ENCODE measurements at places on chromosomes 12 and 14.

DNA sequence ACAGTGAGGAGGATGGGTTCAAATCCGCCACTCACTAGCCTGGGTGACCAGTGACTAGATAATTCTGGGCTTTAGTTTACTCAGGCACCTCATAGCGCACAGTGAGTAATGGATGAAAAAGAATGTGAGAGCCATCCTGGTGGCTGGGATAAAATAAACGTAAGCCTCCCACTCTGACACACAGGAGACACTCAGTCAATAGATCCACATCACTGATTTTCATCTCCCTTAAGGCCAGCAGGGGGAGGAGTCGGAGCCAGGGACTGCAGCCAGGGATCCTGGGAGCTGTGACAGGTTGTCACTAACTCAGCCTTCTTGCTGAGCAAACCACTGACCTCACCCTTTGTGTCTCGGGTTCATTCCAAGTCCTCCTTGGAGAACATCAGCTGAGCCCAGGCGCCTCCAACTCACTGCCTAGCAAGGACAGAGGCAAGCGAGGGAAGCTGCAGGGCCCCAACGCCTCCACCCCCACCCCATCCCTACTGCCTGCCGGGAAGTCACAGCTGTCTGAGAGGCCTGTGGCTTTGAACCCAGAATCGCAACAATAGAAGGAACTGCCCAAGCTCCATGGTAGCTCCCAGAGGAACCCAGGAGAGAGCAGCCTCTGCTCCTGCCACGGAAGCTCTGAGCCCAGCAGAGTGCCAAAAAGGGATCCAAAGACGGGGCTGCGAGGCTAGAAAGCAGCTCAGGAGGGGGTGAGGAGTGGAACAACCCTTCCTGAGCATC is 30.7 kb downstream of the PXN start:
- H3K27ac ChIP-seq, result no peak overlapping the region
- DNase-seq, result no peak
- no peaks in the 10 kb centered on the region for H3K27me3 ChIP-seq
- H3K4me1 ChIP-seq, result peaks cover 65% of the 10 kb centered on the region
- H3K4me3 ChIP-seq, result no peak overlapping the region

DNA sequence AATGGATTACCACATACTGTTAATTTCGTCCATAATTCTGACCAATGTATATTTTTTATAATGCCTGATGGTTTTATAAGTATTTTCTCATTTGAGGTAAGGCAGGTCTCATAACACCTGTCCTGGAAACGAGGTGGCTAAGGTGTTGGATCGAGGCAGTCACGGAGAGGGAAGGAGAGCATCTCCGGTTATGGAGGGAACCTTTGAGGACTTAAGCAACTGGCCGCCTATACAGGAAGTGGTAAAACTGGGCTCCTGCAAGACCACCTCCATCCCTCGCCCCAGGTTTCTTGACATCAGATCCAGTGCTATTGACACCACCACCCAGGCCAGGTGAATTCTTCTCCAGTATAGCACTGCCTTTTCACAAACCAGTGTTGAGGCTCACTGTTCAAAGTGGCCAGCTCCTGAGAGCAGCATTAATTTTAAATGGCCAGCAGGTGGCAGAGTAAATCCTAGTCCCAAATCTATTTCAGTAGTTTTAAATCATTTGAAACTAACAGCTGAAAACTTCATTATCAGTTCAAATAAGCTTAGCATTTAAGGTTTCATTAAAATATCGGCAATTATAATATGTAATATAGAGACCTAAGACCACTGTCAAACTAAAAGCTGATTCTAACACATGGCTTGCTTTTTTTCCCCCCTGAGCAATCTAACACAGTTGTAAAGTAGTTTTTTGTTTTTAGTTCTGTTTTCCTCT is 100.8 kb downstream of the PPM1A start:
- H3K27ac ChIP-seq, result no peak overlapping the region
- no peaks in the 10 kb centered on the region for H3K36me3 ChIP-seq
- no peak overlapping the region for H3K4me3 ChIP-seq
- H3K4me1 ChIP-seq, result no peaks in the 10 kb centered on the region
- no peak for DNase-seq

- H3K27me3 ChIP-seq, result no peaks in the 10 kb centered on the region
- no peaks in the 10 kb centered on the region for H3K36me3 ChIP-seq
- no peak overlapping the region for H3K4me3 ChIP-seq
- H3K4me1 ChIP-seq, result peaks cover 2% of the 10 kb centered on the region
- no peak for DNase-seq
Measured at GRCh38 chr12:117032593-117033381, 66.4 kb downstream of the TESC start.

DNA sequence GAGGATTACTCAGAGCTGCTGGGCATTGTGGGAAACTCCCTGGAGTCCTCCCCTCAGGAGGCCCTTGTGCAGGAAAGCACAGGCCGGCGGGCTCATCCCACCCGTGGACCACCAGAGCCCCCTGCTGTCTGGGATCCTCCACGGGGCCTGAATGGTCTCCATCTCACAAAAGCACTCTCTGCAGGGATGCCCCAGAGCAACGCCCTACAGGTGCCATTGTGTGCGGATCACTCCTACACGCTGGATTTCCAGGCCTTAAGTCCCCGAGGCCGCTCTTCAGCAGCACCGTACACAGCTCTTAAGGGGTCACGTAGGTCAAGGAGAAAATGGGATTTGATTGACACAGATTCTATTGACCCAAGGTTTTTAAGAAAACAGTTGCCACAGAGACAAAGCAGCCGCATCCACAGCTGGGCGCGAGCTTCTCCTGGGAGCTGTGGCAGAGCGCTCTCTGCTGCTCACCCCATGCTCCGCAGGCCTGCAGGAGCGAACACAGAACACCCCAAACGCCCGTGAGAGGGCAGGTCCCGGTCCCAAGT is 36.7 kb upstream of the RIMBP2 start:
- no peak overlapping the region for H3K27ac ChIP-seq
- peaks cover 8% of the 10 kb centered on the region for H3K36me3 ChIP-seq
- H3K4me1 ChIP-seq, result peaks cover 14% of the 10 kb centered on the region

- no peaks in the 10 kb centered on the region for H3K36me3 ChIP-seq
- no peak overlapping the region for H3K4me3 ChIP-seq
- no peak for DNase-seq
- peaks cover 3% of the 10 kb centered on the region for H3K4me1 ChIP-seq
- H3K27ac ChIP-seq, result no peak overlapping the region
Measured at GRCh38 chr14:101626331-101626730, 65.0 kb downstream of the DIO3 start.

GRCh38 chr14:32109676-32110547 is 32.8 kb downstream of the ARHGAP5 start:
- H3K4me3 ChIP-seq, result no peak overlapping the region
- peaks cover 17% of the 10 kb centered on the region for H3K36me3 ChIP-seq
- no peak overlapping the region for H3K27ac ChIP-seq
- H3K4me1 ChIP-seq, result peaks cover 7% of the 10 kb centered on the region
- no peaks in the 10 kb centered on the region for H3K27me3 ChIP-seq
- no peak for DNase-seq

- no peaks in the 10 kb centered on the region for H3K27me3 ChIP-seq
- no peaks in the 10 kb centered on the region for H3K36me3 ChIP-seq
Measured at GRCh38 chr12:57124261-57124877, 3.9 kb upstream of the LRP1 start.

- H3K4me1 ChIP-seq, result no peaks in the 10 kb centered on the region
- no peak for DNase-seq
- no peak overlapping the region for H3K27ac ChIP-seq
- no peaks in the 10 kb centered on the region for H3K36me3 ChIP-seq
- H3K27me3 ChIP-seq, result peaks cover 37% of the 10 kb centered on the region
Measured at GRCh38 chr12:102300824-102301461, 103.3 kb upstream of the PMCH start.

- H3K4me1 ChIP-seq, result peaks cover 16% of the 10 kb centered on the region
- no peak for DNase-seq
- H3K27me3 ChIP-seq, result no peaks in the 10 kb centered on the region
Measured at GRCh38 chr12:111978545-111978944, 34.4 kb downstream of the TMEM116 start.

- H3K27me3 ChIP-seq, result no peaks in the 10 kb centered on the region
- H3K4me1 ChIP-seq, result peaks cover 4% of the 10 kb centered on the region
- H3K36me3 ChIP-seq, result peaks cover 1% of the 10 kb centered on the region
- H3K27ac ChIP-seq, result no peak overlapping the region
- DNase-seq, result no peak
- H3K4me3 ChIP-seq, result no peak overlapping the region
Measured at GRCh38 chr14:98466807-98467206, 805.2 kb downstream of the BCL11B start.

DNA sequence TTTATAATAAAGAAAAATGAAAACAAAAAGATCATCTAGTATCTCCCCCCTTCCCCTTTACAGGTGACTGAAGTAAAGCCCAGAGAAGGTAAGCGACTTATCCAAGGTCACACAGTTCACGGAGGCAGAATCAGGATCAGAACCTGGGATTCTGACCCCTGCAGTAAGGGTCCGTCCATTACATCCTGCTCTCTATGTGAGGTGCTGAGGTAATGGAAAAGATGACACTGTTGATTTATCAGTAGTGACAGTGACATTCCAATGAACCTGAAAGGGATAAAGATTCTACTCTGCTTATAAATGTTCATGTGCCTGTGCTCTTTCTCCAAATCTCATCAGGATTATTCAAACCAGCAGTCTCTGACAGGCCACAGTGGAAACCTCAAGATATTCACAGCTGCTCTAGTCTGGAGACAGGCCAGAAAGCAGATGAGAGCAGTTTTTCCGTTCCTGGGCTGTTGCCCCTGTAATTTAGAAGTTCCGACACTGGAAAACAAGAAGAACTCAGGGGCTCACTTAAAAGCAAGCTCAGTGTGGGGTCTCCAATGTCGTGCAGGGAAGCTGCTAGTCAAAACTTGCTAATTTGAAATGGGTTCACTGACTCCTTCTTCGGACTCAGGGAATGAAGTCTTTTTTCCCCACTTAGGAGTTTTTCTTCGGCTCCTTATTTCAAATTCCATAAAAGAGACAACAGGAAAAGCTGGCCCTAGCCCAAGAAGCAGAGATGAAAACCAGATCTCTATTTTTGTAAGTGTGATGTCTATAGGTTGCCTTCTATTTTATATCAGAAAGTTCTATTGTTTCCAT is 131.8 kb upstream of the EEA1 start:
- peak overlapping the region; percentile 59 for H3K27ac ChIP-seq
- H3K4me1 ChIP-seq, result peaks cover 17% of the 10 kb centered on the region
- peaks cover 34% of the 10 kb centered on the region for H3K27me3 ChIP-seq
- peak; percentile 26 for DNase-seq

GRCh38 chr12:16421806-16422205 is 74.4 kb downstream of the MGST1 start:
- no peaks in the 10 kb centered on the region for H3K27me3 ChIP-seq
- no peaks in the 10 kb centered on the region for H3K4me1 ChIP-seq
- DNase-seq, result no peak
- no peak overlapping the region for H3K27ac ChIP-seq
- H3K36me3 ChIP-seq, result no peaks in the 10 kb centered on the region
- H3K4me3 ChIP-seq, result no peak overlapping the region

DNA sequence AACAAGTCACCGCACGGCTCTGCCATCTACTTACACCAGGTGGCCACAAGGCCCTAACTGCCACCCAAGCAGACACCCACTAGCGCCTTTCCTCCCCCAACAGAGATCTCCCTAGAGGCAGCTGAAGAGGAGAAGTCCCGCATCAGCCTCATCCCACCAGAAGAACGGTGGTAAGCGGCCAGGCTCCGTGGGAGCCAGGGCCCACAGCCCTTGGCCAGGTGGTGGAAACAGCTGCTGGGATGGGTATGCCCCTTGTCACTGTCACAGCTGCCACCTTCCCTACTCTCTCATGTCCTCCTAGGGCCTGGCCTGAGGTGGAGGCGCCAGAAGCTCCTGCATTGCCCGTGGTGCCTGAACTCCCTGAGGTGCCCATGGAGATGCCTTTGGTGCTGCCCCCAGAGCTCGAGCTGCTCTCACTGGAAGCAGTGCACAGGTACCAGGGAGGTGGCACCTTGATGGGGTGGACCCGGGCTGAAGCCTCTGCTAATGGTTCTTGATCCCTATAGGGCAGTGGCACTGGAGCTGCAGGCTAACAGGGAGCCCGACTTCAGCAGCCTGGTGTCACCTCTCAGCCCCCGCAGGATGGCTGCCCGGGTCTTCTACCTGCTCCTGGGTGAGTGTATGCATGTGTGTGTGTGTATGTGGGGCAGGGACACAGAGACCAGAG is 7.5 kb downstream of the REC8 start:
- H3K27ac ChIP-seq, result peak overlapping the region; percentile 35
- peaks cover 10% of the 10 kb centered on the region for H3K4me1 ChIP-seq
- DNase-seq, result no peak
- H3K36me3 ChIP-seq, result peaks cover 4% of the 10 kb centered on the region

- peaks cover 9% of the 10 kb centered on the region for H3K27me3 ChIP-seq
- no peaks in the 10 kb centered on the region for H3K4me1 ChIP-seq
- no peak for DNase-seq
- H3K36me3 ChIP-seq, result no peaks in the 10 kb centered on the region
Measured at GRCh38 chr12:124098101-124098757, 125.2 kb downstream of the ZNF664 start.

DNA sequence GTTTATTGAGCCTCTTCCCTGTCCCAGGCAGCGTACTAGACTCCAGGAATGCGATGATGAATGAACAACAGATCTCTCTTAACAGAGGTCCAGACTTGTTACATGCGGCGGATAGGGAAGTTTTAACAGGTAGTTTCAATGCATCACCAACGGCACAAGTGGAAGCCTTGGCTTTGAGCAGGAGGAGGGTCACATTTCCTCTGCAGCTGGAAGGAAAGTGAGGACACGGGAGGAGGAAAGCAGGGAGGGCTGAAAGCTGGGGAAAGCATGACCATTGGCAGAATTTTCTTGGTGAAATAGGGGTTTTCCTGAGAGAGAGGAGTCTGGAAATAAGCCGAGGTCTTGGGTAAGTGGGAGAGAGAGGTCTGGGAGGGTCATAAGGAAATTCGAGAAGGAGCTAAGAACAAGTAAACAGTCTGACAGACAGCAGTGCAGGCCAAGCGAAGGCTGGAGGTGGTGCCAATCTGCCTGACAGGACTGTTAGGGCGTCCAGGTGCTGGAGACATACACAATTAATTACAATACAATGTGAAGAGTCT is 15.4 kb downstream of the BHLHE41 start:
- H3K27ac ChIP-seq, result no peak overlapping the region
- peaks cover 15% of the 10 kb centered on the region for H3K27me3 ChIP-seq
- H3K4me3 ChIP-seq, result no peak overlapping the region
- DNase-seq, result no peak

DNA sequence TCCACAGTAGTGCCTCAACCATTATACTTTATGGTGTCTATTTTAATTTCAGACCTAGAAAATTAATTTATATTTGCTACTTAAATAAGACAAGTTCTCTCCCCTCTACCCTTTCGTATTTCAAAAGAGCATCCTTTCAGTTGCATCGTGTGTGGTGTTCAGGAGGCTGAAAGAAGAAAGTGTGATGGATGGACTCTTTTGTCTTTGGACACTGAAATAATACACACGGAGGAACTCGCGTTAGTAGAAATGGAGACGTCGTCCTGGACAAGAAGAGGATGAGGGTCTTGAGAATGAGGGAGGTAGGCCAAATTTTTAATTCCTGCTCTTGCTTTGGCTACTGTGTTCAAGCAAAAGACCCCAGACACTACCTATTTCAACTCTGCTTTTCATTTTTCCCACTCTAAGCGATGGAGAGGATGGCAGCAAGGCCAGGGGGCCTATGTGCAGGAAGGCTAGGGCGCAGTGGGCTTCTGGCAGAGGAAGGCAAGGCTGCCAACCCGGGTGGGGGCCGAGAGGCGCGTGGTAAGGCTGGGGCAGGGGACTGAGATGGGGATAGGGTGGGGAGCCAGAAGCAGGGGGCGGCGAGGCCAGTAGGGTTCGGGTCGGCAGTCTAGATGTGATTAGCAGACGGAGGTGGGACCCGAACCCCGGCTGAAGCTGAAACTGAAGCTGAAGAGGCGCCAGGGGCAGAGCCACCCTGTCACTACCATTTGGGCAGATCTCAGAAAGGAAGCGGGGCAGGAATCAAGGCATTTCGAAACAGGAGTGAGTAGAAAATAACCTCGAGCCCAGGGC is 722 bp downstream of the TMED8 start:
- no peaks in the 10 kb centered on the region for H3K27me3 ChIP-seq
- no peak for DNase-seq
